Right ventricle myocardium inferior (tissue), 1 donor: ENCODE measurements at places on chromosomes 1 and 21.

GRCh38 chr1:16247441-16247840 is 10.5 kb upstream of the CPLANE2 start:
- no peak for DNase-seq

- DNase-seq: no peak
Measured at GRCh38 chr1:2583331-2583791, 3.2 kb upstream of the PRXL2B start.

DNA sequence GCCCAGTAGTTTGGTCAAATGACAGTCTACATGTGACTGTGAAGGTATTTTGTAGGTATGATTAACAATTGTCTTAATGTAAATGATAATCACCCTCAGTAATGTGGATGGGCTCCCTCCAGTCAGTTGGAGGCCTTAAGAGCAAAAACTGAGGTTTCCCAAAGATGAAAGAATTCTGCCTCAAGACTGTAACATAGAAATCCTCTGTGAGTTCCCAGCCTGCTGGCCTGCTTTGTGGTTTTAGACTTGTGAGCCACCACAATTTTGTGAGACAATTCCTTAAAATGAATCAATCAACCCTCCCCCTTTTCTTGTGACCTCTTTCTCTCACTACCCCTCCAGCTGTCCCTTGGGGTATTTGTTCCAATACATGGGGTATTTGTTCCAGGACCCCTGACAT is 226.4 kb upstream of the DPYD start:
- DNase-seq: no peak

DNA sequence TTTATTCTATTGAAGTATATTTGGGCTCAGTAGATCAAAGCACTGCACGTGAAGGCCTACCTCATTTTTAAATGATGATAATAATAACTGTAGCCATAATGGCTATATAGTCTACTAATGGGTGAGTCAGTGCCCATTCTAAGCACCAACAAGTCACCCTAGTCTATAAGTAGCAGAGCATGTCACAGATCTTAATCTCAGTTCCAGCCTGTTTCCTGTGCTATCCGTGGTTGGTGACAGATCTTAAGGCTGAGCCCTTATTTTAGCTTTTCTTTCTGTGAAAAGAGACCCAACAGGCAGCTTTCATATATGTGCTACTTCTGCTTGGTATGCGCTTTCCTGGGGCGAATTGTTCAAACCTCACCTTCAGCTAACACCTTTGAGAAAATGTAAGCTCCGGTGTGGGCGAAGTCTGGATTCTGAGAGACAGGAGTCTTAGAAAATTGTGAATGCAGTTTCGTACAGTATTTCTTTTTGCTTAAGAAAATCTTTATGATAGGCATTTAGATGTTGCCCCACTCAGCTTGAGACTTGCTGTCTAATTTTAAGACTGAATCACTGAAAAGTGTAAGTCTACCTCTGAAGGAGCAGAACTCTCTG is 59.6 kb downstream of the FMN2 start:
- DNase-seq: no peak

GRCh38 chr21:14722841-14723483 is 176.8 kb upstream of the SAMSN1 start:
- no peak for DNase-seq

DNA sequence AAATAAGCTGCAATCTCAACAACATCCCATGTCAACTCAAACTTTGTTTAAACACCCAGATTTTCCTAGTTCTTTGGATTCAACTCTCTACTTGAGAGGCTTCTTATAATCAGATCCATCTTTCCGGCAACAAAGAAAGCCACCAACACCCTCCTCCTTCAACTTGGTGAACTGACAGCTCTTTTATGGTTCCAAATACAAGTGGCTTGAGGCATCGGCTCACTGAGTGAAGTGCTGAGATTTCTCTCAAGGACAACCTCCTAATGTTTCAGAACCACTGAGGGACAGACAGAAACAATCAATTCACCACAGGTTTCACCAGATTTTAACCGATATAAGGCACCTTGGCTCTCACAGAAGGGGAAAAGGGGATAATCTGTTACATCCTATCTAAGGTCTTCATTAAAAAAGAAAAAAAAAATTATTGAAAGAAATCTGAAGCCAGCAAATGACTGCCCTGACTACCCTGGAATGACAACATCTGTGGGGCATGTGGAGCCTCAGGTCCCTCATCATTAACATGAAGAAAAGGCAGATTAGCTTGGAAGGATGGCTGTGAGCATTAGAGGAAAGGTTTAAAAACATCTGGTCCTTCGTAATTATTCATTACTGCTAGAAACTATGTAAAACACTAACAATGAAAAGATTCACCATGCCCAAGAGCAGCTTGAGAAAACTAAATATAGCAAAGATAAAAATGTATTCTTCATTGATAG is 50.9 kb downstream of the PTPN14 start:
- no peak for DNase-seq
